GM12878 (cell line): ENCODE measurements at places on chromosomes 3 and 15.

- H3K27me3 ChIP-seq, result no peaks in the 10 kb centered on the region
- DNase-seq, result no peak
- H3K4me3 ChIP-seq, result peak overlapping the region; percentile 65; the same call in 1 of the 2 replicates
- H3K36me3 ChIP-seq, result no peaks in the 10 kb centered on the region; the same call in 1 of the 2 replicates
- no peak overlapping the region for H3K27ac ChIP-seq
These were observed 3.0 kb downstream of the FAM174B start for GRCh38 chr15:92652576-92652966.

GRCh38 chr3:39090922-39091321 lies 16.5 kb downstream of the GORASP1 start:
- no peaks in the 10 kb centered on the region for H3K27me3 ChIP-seq
- DNase-seq, result no peak
- H3K27ac ChIP-seq, result no peak overlapping the region
- 0 out of 2 replicates have a peak, but pooled peaks cover 2% of the 10 kb centered on the region for H3K4me1 ChIP-seq
- peaks cover 4% of the 10 kb centered on the region for H3K36me3 ChIP-seq
- no peak overlapping the region for H3K4me3 ChIP-seq

GRCh38 chr3:178112134-178112533 lies 424.1 kb upstream of the KCNMB2 start:
- no peak overlapping the region for H3K4me3 ChIP-seq
- DNase-seq, result no peak
- no peaks in the 10 kb centered on the region for H3K27me3 ChIP-seq
- H3K4me1 ChIP-seq, result no peaks in the 10 kb centered on the region
- no peaks in the 10 kb centered on the region for H3K36me3 ChIP-seq
- H3K27ac ChIP-seq, result no peak overlapping the region

- no peak for DNase-seq
- no peaks in the 10 kb centered on the region for H3K4me1 ChIP-seq
- no peaks in the 10 kb centered on the region for H3K36me3 ChIP-seq
- H3K27ac ChIP-seq, result no peak overlapping the region
- no peak overlapping the region for H3K4me3 ChIP-seq
These were observed 138.9 kb downstream of the EPHA3 start for GRCh38 chr3:89246326-89246725.

DNA sequence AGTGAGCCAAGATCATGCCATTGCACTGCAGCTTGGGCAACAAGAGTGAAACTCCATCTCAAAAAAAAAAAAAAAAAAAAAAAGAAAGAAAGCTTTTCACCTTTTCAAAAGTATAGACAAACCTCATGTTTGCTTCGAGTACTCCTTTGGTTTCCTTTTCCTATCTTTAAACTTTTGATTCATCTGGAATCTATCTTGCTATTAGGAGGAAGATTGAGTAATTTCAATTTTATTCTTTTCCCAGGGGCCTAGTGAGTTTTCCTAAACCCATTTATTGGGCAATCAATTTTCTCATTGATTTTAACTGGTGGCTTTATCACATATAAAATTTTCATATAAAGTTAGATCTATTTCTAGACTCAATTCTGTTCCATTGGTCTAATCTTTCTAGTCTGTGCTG lies 190.5 kb upstream of the VEPH1 start:
- no peaks in the 10 kb centered on the region for H3K36me3 ChIP-seq
- no peaks in the 10 kb centered on the region for H3K27me3 ChIP-seq
- no peak for DNase-seq
- H3K27ac ChIP-seq, result no peak overlapping the region
- no peak overlapping the region for H3K4me3 ChIP-seq
